Cardiac muscle cell (in vitro differentiated cells and primary cell): ENCODE measurements at places on chromosomes 12 and 14.
A peak's percentile ranks its signal among the peaks of the same experiment; 100 is the strongest.

GRCh38 chr14:53306267-53306721 lies 153.2 kb upstream of the DDHD1 start:
- peak; percentile 59 for DNase-seq

GRCh38 chr14:102757646-102758045 lies 19.6 kb upstream of the TRAF3 start:
- no peak for DNase-seq

- DNase-seq, result no peak
Measured at GRCh38 chr14:29627137-29627536, 300.5 kb downstream of the PRKD1 start.

DNA sequence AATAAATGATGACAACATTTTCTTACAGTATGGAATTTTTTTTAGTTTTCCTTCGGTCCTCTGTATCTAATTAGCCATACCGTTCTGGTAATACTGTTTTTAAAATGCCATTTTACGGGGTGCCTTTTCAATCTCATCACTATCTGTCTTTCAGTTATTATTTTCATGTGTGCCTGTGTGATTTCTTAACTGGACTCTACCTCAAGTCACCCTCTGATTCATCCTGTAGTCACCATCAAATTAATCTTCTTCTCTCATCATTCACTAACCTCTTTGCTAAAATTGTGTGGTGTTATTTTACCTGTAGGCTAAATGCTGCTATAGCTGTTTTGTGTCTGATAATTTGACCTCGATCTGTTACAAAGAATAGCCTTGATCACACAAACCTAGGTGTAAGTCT lies 16.0 kb upstream of the CCT2 start:
- DNase-seq, result no peak

DNA sequence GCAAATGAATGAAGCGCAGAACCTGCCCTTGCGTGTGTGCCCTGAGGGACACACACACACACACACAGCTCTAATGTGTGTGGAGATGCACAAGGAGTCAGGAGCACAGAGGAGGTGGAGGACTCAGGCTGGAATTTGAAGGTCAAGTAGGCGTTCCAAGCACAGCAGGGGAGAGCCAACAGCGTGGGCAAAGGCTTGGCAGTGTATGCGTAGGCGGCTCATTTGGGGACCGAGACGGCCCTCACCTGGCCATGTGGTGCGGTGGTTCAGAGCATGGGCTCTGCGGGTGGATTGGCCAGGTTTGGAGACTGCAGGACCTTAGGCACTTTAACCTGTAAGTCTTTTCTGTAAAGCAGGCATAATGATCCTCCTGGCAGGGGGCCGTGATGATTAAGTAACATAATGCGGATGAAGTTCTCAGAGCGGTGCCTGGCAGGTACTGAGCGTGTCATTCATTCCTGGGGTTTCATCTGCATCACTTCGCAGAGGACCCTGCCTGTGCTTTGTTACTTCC lies 69.5 kb upstream of the SLC24A4 start:
- DNase-seq, result no peak

GRCh38 chr14:103528587-103529382 lies at the start of gene TRMT61A:
TSS of gene TRMT61A (plus strand) at chr14:103529196. CDS start at chr14:103529979, 783 bp downstream.
- DNase-seq, result peak; percentile 94

DNA sequence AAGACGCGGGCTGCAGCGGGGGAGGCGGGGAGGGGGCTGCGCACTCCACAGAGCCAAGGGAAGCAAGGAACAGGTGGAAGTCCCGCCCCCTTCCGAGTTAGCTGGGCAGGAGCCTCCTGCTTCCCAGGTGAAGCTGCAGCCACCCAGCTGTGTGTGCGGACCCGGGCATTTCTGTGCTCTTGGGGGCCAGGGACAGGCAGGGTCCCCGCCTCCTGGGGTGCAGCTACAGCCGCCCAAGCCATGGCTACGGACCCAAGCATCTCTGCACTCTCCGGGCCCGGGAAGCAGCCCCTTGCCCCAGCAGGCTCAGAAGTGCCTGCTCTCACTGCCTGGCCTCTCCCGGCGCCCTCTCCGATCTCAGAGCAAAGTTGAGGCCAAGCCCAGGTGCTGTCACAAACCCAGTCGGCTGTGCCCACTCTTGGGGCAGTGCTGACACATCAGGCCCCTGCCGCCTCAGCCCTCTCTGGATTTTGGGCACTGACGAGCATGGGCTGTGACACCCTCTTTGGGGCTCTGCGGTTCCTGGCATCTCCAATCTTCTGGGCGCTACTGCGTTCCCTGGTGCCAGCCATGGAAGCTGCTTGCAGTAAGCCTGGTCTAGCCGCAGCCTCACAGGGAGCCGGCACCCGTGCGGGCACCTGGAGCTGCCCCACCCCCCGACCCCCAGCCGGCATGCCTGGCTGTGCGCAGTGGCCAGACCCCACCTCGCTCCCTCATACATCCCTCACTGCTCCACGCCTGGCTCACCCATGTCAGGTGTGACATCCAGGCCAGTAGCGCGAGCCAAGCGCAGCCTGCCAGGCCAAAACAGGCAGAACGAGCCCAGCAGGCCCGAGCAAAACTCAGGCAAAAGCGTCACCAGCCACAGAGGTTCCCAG lies 8.5 kb upstream of the MGAT4C start:
- peak; percentile 34 for DNase-seq

DNA sequence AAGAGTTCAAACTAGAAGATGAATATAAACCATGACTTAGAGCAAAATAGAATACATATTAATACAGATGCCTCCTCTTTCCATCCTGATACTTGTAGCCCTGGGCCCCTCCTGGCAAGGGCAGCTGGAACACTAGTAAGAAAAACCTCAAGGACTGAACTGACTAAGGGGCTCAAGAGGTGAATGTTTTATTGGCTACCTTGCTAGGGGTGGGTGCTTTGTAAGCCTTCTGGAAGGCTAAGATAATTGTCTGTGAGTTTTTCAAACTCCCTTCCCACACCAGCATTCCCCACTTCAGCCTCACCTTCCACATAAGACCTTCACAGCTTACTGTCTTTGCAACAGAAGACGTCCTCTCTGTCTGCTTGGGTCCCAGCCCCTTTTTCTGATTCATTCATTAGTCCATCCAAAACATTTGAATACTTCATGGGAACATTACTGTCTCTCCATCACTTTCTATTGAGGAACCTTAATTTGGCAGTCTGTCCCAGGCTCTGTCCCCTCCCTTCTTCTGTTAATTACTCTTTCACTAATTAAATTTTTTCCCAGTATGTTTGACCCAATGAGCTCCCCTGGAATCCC lies 1.1 kb upstream of the MARCHF9 start:
- DNase-seq, result no peak

GRCh38 chr14:23881282-23881681 lies 72.3 kb upstream of the DHRS4 start:
- no peak for DNase-seq

DNA sequence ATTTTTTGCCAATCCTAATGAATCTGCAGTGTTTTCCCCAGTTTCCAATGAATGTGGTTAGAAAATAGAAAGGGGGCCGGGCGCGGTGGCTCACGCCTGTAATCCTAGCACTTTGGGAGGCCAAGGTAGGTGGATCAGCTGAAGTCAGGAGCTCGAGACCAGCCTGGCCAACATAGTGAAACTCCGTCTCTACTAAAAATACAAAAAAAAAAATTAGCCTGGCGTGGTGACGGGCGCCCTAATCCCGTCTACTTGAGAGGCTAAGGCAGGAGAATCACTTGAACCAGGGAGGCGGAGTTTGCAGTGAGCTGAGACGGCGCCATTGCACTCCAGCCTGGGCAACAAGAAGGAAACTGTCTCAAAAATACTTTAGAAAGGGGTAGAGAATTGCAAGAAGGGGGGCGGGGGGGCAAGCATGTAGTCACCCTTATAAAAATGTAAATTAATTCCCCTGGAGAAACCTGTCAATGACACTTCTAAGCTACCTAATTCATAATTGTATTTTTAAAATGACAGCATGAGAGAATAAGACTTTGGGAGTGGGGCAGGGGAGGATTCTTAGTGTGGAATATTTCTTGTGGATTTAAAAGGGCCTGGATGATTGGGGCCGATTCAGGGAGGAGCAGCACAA lies 1.7 kb downstream of the KLHDC2 start:
- no peak for DNase-seq

DNA sequence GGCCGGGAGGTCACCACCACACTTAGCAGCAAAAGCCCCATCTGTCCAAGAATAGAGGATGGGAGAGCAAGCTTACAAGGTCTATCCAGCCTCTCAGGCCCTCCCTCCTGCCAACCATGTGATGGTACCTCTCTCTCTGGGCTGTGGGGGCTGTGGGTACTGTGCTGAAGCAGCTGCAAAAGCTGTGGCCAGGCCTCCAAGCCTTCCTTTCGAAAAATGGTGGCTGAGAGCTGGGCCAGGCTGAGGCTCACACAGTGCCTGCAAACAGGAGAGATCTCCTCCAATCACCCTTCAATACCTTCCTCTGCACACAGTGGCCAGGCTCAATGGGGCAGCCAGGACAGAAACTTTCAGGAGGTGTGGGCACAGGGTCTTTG lies 1.1 kb downstream of the IPO4 start:
- DNase-seq, result no peak

DNA sequence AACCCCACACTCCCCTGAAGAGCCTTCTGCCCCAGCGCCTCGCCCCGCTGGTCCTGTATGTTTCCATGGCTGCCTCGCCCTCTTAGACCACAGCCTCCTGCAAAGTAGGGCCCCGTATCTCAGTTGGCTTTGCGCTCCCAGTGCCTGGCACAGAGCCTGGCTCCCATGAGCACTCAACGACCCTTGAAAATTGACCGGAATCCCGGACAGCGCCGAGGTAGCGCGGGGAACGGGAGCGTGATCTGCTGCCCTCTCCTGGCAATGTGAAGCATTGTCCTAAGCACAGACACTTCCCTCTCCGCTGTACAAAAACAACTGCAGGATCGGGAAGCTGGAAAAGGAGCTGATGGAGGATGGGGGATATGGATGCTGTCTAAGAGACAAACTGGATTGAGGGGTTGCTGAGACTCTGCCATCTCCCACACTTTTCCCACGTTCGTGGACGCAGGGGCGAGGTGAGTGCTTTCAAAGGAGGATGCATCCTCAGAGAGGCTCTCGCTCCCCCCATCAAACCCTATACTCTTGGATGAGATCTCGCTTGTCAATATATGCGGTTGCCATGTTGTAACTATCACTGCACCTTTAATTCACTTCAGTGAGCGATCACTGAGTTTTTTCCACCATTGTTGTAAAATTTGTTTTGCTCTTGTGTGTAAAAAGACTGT lies 10.7 kb upstream of the FKBP4 start:
- DNase-seq, result peak; percentile 73

GRCh38 chr12:120267736-120268135 lies 2.2 kb upstream of the PXN start:
- DNase-seq, result no peak

DNA sequence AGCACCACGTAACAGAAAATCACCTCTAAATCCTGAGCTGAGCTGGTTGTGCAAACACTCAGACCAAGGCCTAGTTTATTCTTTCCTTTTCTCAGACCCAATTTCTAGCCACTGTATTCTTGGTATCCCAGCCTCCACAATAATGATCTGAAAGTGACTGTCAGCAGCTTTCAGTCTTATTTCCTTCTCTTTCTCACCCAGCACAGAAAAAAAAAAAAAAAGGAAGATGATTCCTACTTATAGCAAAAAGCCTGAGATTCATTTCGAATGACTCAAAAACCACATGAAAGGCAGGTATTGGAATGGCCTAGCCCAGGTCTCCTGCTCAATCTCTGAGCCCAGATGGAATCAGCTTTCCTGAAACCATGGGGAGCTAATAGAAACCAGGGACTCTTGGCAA lies 298.6 kb upstream of the PPFIA2 start:
- no peak for DNase-seq
